ENCODE measurements at places on chromosomes 5 and 9. TPM values are rescaled to one million over a fixed set of nuclear protein-coding genes. Genes with fewer than 3 reads are reported as not detected.

DNA sequence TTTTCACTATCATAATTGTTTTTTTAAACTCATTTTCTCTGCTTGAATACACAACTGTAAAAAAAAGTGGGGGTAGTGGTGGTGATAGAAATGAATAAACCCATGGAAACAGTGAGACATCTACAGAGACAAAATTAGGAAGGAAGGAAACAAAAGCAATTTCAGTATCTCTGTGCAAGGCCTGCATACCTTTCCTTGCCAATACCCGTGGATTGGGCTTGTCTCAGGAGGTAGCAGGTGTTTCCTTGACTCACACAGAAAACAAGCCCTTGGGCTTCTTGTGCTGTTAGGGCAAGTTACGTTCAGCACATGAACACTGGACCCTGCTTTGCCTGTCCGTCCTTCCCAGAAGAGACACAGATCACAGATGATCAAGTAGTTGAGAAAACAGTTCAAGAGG is 372.2 kb downstream of the ZSWIM6 start:
- no peaks in the 10 kb centered on the region for H3K36me3 ChIP-seq
- H3K4me3 ChIP-seq: no peak overlapping the region
- DNase-seq: no peak

DNA sequence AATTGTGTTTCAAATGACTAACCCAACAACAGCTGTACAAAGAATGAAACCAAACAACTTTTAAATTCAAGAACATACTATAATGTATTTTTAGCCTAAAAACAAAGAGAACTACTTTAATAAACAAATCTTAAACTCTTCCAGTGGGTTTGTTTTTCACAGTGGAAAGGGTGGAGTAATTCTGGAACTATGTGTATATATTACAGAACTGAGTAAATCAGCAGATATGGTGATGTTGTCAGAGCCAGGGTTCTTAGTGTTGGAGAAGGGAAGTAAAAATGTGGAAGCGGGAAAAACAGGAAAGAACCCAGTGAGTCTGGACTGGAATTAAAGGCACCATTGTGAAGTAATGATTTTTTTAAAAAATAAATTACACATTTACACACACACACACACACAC is 144.9 kb downstream of the CDK5RAP2 start:
- H3K4me3 ChIP-seq: no peak overlapping the region
- peaks cover 34% of the 10 kb centered on the region for H3K36me3 ChIP-seq
- no peak overlapping the region for H3K27ac ChIP-seq
- H3K4me1 ChIP-seq: no peaks in the 10 kb centered on the region
- no peak for DNase-seq

- no peaks in the 10 kb centered on the region for H3K27me3 ChIP-seq
- no peaks in the 10 kb centered on the region for H3K4me1 ChIP-seq
- H3K4me3 ChIP-seq: no peak overlapping the region
- H3K27ac ChIP-seq: no peak overlapping the region
- no peaks in the 10 kb centered on the region for H3K36me3 ChIP-seq
Observed at GRCh38 chr5:93371893-93372292, 209.1 kb downstream of the NR2F1-AS1 start.

IL3 gene
- not detected for total RNA-seq
